HL-60 (cell line): ENCODE measurements at places on chromosomes 11 and 22.

DNA sequence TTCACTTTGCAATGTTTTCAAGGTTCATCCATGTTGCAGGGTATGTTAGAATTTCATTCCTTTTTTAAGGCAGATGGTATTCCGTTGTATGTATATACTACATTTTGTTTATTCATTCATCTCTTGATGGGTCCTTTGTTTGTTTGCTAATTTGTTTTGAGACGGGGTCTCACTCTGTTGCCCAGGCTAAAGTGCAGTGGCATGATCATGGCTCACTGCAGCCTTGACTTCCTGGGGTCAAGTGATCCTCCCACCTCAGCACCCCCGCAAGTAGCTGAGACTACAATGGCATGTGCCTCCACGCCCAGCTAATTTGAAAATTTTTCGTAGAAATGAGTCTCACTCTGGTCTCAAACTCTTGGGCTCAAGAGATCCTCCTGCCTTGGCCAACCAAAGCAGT, 6.2 kb downstream of the UVRAG start:
- DNase-seq, result no peak

GRCh38 chr22:27238935-27239510, 562.5 kb downstream of the MN1 start:
- no peak for DNase-seq

- DNase-seq, result no peak
Observed at GRCh38 chr11:47259232-47259977, 1.6 kb downstream of the NR1H3 start.

- peak; percentile 52 for DNase-seq
Observed at GRCh38 chr22:20783844-20784723, 10.2 kb downstream of the SERPIND1 start.

- no peak for DNase-seq
Observed at GRCh38 chr11:70876685-70877084, 375.7 kb downstream of the SHANK2 start.

- no peak for DNase-seq
Observed at GRCh38 chr11:74784234-74784633, 35.6 kb downstream of the RNF169 start.

- no peak for DNase-seq
Observed at GRCh38 chr11:99229544-99229943, 208.8 kb downstream of the CNTN5 start.

GRCh38 chr22:47251911-47252310, 489.5 kb downstream of the TBC1D22A start:
- DNase-seq, result no peak

DNA sequence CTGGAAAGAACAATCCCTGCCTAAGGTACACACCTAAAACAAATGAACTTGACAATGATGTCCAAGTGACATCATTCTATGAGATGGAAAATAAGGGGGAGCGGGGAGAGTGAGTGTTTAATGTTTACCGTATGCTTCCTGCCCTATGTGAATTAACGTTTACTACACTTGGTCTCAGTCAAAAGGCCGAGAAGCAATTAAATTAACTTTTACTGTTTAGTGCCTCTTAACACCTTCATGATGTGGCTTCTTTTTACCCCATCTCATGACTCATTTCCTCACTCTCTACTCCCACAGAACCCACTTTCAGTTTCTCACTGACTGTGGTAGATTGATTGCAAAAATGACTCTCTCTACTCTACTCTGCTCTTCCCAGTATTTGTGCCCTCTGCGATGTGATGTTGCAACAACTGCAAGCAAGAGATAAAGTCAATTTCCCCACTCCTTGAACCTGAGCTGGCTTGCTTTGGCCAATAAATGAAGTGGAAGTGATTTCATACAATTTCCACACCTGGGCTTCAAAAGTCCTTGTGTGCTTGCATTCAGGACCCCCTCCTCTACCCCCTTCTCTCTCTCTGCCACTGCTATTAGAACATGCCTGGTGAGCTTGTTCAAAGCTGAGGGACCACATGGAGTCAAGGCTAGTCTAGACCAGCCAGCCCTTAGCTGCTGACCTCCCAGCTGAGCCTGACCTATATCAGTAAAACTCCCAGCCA, 11.6 kb upstream of the ALKBH3 start:
- DNase-seq, result peak; percentile 88

GRCh38 chr22:27327981-27328721, 473.4 kb downstream of the MN1 start:
- no peak for DNase-seq

DNA sequence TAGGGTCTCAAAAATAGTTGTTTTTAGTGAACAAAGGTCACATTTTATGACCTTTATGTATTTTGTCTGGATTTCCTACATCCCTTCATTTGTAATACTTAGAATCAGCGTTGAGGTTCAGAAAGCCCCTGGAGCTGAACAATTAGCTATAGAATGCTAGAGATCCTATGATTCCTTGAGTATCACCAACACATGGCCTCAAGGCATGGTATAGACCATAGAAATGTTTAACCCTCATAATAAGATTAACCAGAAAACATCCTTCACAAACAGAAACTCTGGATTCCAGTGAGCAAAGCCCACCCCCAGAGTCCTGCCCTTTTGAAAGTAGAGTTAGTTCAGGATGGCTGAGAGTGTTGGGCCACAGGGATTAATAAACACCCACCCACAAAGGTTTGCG, 77.3 kb downstream of the CYB5R2 start:
- no peak for DNase-seq

DNA sequence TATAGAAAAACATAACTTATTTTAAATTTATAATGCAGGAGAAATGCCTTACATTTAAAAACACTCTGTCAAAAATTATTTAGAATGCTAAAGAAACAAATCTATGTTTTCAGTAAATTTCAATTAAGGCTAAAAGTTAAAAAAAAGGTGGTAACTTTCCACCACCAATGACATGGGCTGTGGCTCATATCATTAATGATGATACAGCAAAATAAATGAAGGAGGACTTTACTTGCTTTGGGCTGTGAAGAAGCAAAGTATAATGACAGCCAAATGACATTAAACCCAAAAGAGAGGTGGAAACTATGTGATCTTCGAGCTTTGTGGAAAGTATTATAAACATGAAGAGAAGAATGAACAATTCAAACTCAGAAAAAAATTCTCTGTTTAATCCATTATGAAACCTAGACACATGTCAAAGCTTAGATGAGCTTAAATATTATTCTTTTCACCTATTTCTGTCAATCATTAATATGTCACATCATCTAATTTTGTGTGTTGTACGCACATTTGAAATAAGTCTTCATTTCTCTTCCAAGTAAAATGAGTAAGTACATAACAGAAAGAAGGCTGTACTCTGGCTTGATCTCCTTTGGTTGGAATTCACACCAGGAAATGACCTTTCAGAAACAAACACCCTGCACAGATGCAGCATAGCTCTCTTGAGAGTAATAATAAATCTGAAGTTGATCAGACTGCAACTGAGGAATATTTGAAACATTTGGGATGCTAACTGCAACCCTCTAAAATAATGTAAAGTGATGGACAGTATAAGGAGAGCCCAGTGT, 265.8 kb downstream of the TTC28 start:
- DNase-seq, result no peak

- DNase-seq, result no peak
Observed at GRCh38 chr22:50733521-50734342, 4.3 kb upstream of the ACR start.

DNA sequence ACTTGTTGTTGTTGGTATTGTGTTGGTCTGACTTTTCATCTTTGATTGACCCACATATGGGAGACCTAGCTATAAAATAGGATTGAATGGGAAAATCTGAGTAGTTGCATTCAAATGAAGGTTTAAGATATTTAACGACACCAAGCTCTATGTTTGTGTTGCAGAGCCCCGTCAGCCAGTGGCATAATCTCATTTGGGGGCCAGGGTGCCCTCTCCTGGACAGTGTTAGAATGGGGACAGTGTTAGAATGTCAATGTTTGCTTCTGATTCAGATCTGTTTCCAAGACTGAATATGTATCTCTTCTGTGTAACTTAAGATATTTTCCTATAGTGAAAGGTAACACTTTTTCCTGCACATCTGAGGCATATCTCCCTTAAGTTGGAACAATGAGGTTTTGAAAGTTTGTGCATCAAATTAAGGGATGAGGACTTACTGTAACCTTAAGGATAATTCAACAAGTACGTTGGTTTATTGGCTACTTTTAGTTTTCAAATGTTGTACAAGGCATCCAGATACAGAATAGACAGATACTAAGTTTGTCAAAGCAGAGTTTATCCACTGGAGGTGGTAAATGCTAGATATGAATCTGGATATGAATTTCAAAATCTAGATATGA, 5.3 kb upstream of the OR52M1 start:
- peak; percentile 8 for DNase-seq

- DNase-seq, result no peak
Observed at GRCh38 chr11:83895516-83895915, 609.3 kb upstream of the CCDC90B start.

GRCh38 chr11:69204941-69205742, 49.4 kb downstream of the SMIM38 start:
- no peak for DNase-seq

GRCh38 chr22:42489000-42489399, 30.6 kb downstream of the RRP7A start:
- no peak for DNase-seq

- no peak for DNase-seq
Observed at GRCh38 chr22:42340829-42341383, 70.5 kb upstream of the TCF20 start.

DNA sequence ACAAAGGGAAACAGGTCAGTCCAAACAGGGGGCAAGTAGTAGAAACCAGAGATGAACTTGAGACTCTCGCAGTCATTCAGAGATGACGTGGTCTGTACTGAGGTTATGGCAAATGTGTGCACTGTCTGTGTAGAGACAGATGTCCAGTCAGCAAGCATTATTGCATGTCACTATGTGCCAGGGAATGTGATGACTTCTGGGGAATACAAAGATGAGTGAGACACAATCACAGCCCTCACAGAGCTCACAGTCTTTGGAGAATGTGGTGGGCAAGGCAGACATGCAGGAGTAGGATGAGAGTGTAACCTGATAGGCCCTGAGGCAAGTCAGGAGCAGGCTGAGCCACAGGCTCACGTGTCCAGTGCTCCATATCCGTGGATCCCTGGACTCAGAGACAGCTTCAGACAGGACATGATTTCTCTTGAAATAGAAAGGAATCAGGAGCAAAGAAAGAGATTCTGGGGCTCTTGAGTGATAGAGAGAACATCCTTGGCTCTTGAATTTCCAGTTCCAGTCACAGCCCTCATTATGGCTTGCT, 550.7 kb downstream of the ETS1 start:
- DNase-seq, result no peak

- no peak for DNase-seq
Observed at GRCh38 chr22:48637231-48637630, 1190.4 kb downstream of the BRD1 start.

DNA sequence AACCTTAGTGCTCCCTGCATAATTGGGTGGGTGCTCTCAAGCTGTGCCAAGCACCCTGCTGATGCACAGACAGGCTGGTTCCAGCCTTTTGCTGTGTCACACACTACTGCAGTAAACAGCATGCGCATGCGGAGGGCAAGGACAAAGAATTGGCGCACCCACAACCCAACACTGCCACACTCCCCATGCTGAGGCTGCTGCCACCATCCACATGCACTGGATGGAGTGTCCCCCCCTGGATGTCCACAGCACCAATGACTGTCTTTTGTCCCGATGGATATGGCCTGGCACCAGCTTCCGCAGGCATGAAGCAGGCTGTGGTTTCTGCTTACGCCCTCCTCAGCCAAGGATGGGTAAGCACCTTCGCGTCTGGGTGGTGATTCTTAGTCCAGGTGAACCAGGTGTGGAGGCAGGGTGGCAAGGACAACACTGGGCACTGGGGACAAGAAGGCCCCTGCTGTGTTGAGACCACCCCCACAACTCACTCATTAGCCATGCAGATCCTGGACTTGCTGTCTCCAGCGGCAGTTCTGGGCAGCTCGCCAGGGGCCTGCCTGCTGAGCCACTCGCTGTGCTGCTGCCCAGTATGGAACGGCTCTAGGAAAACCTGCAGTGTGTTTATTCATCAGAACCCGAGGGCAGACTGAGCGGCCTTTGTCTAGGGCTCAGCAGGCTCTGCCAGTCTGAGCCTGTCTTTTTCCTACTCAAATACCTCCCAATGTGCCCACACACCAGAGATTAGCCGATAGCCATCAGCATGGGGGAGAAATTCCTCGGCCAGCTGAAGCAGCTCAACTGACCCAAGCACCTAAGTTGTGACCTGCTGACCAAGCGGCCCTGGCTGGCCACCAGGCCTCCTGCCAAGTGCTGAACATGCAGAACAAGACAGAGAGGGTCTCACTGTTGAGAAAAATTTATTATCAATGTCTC, 8.2 kb upstream of the NAP1L4 start:
- DNase-seq, result no peak

GRCh38 chr11:2860636-2861035, 24.9 kb downstream of the CDKN1C start:
- DNase-seq, result no peak
